ENCODE measurements at places on chromosomes 1 and 21.

DNA sequence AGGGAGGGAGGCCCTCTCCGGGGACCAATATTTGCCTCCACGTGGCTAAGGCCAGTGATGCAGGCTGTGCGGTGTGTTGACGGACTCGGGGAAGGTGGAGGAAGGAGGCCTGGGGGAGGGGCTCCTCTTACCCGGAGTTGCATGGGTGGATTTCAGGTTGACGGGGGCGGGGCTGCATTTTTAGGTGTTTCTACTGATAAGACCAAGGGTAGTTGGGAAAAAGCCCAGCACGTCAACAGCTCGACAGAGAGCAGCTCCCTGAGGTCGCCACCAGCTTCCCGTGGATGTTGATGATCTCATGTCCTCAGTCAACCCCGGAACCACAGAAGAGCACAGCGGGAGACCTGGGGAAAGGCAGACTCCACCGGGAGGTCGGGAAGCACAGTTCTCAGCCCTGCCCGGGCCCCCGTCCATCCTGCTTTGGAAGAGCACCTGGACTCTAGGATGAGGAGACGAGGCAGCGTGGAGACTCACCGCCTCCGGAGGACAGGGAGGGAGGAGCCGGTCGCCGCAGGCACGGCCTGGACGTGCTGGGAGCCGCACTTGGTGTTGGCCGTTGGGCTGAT lies 32.9 kb upstream of the COL6A1 start:
- no peak for DNase-seq

GRCh38 chr1:193406901-193407300 lies 220.5 kb upstream of the B3GALT2 start:
- peak; percentile 8 for DNase-seq

GRCh38 chr1:20486457-20487235 lies 636 bp upstream of the CAMK2N1 start:
- DNase-seq = no peak

DNA sequence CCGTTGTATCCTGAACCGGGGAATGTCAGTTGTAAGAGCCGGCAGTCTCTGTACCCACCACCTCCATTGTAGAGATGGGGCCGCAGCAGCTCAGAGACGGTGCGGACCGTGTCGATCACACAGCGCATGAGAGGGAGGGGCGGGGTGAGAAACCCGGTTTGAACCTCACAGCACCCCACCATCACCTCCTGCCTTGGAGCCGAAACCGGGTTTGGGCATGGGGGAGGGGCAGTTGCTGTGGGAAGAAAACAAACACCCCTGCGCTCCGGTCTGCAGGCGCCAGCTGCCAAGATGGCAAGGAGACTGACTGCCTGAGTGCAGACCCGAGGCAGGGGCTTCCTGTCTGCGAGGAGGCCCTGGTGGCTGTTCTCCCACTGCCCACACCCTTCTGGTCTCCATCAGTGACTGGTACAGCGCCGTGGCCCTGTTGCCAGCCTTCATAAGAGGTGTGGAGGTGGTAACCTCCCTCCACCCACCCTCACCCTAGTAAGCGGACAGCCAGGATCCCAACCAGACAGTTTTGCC lies 69.2 kb upstream of the SSBP3 start:
- DNase-seq = no peak

GRCh38 chr1:224809613-224810012 lies 119.9 kb upstream of the DNAH14 start:
- DNase-seq = no peak

DNA sequence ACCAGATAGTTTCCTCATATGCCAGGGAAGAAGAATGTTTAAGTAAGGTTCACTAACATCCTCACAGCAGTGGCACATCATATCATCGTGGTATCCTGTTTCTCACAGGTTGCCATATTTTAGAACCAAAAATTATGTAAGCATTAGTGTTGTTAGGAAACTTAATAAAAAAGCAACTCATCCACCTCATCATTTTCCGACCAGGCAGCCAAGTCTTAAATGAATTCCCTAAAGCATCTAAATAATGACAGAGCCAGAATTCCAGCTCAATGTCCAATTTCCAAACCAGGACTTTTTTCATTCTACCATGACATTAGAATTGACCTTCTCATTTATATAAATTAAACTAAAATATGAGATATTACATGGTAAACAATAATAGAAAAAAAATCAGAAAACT lies 272.7 kb downstream of the NTNG1 start:
- no peak for DNase-seq

DNA sequence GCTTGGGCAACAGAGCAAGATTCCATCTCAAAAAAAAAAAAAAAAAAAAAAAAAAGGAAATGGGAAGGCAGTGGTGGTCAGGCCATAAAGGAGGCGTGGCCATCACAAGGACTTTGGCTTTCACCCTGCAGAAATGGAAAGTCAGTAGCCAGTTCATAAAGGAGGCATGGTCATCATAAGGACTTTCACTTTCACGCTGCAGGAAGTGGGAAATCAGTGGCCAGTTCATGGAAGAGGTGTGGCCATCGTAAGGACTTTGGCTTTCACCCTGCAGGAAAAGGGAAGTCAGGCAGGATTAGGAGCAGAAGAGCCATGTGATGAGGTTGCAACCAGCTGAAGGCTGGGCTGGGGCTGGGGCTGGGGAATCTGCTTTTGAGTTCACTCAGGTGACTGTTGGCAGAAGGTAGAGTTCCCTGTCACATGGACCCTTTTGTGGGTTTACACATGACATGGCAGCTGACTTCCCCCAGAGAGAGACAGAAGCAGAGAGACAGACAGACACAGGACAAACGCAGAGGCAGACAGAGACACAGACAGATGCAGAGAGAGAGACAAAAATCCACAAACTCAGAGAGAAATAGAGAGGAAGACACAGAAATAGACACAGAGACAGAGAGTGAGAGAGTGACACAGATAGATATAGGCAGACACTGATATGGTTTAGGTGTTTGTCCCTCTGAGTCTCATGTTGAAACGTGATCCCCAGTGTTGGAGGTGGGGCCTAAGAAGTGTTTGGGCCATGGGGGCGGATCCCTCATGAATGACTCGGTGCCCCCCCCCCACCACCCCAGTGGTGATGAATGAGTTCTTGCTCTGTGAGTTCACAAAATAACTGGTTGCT lies 263.9 kb upstream of the KAZN start:
- DNase-seq = no peak

- no peak for DNase-seq
Measured at GRCh38 chr1:78263946-78264345, 218.2 kb downstream of the GIPC2 start.

GRCh38 chr1:44316231-44316759 lies 38.8 kb downstream of the ERI3 start:
- DNase-seq = no peak

All from hematopoietic multipotent progenitor cell treated with erythropoietin and hydrocortisone succinate and interleukin-3 and kit ligand, for 17 days (in vitro differentiated cells).